HL-60 (cell line): ENCODE measurements at places on chromosomes 6 and 20.
A peak's percentile ranks its signal among the peaks of the same experiment; 100 is the strongest.

GRCh38 chr20:31851240-31851955 lies 6.0 kb upstream of the FOXS1 start:
- no peak for DNase-seq

DNA sequence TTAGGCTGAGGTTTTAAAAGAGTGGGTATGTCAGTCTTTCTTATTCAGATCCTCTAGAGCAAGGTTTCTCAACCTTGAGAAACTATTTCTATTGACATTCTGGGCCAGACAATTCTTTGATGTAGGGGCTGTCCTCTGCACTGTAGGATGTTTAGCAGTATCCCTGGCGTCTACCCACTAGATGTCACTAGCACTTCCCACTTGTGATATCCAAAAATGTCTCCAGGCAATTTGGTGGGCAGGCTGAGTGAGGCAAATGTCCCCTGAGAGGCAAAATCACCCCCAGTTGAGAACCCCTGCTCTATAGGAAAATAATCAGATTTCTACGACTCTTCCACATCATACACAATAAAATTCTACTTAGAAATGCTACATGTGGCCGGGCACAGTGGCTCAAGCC lies 7.7 kb upstream of the ZKSCAN8 start:
- DNase-seq: peak; percentile 48

- DNase-seq: no peak
Measured at GRCh38 chr6:109736273-109737025, 45.4 kb downstream of the FIG4 start.

DNA sequence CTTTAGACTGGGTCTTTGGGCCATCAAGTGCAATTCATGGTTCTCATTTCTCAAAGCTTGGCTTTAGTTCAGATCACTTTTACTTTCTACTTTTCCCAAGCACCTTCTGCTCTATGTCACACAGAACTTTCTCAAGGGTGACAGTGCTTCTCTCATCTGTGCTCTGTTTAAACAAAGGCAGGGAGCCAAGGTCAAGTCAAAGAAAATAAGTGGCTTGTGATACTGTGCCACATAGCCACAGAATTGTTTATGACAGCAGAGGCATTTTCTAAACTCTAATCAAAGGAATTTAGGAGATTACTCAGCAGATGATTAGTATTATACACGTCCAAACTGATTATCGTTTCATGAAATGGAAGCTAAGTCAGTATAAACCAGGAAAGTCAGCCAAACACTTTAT lies 348.0 kb downstream of the HDGFL1 start:
- no peak for DNase-seq

DNA sequence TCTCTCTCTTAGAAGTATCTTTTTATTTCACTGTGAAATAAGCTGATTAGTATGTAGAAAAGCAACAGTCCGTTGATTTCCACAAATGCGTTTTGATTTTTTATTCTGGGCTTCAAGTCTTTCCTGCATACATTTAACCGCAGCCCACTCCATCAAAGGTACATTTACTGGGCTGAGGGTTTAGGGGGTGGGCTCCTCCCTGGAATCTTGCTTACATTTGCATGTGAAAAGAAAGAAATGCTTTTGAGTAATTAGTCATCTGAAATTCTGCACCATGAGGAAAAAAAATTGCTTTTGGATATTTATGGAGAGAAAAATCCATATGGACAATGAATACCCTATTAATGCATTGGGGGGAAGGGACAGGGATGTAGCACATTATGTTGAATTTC lies 178.3 kb upstream of the MCHR2 start:
- no peak for DNase-seq

DNA sequence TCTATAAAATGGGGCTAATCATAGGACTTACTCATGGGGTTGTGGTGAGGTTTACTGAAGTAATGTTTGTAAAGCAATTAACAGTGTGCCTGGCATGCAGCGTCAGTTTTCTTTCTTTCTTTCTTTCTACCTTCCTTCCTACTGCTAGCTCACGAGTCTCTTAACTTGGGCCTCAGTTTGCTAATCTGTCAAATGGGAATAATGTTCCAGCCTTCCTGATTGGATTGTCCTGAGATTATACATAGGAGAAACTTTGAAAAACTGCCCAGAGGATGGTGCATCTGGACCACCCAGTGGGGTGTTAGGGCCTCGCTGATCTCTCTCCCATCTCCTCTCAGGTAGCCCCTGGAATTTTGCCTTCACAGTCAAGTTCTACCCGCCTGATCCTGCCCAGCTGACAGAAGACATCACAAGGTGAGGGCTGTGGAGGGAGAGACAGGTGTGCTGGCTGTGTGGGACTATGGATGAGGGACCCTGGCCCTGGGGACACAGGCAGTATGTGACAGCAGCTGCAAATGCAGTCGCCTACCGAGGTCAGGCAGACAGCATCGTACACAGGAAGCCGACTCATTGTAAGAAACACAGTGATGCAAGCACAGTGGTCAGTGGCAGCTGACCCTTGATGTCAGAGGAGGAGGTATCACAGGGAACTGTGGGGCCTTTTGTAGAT lies 27.5 kb downstream of the EPB41L1 start:
- DNase-seq: no peak
